ENCODE measurements at places on chromosomes 13 and 19. TPM values are rescaled to one million over a fixed set of nuclear protein-coding genes. Genes with fewer than 3 reads are reported as not detected.

- DNase-seq: no peak
These were observed 766.4 kb upstream of the KLHL1 start for GRCh38 chr13:70874636-70875035.

DNA sequence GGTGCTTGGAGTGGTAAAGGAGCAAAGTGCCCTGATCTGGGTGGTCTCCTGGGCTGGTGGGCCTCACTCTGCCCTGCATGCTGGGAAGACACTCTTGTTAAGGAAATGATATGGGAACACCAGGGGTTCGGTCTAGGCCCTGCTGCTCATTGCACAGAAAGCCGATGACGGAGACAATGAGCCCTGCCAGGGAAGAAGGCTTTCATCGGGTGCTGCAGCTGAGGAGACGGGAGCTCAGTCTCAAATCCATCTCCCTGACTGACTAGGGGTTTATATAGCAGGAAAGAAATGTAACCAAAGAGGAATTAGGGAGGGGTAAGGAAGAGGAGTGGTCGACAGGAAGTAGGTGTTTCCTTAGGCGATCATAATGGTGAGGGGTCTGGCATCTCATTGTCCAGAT lies 253.4 kb downstream of the TEX29 start:
- no peak for DNase-seq

DNA sequence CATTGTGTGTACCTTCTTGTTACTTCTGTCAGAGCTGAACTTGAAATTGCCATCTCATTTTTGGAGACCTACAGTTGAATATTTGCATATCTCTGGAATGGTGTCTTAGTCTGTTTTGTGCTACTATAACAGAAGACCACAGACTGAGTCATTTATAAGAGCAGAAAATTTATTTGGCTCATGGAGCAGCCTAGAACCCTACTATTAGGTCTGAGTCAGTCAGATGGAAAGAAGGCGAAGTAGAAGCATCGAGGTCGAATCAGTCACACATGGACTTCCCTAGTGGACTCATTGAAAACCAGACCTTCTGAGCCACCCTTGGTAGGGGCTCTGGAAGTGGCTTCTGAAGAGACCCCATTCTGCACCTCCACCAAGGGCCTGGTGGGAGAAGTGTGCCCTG lies 33.9 kb upstream of the TPT1 start:
- no peak for DNase-seq

DNA sequence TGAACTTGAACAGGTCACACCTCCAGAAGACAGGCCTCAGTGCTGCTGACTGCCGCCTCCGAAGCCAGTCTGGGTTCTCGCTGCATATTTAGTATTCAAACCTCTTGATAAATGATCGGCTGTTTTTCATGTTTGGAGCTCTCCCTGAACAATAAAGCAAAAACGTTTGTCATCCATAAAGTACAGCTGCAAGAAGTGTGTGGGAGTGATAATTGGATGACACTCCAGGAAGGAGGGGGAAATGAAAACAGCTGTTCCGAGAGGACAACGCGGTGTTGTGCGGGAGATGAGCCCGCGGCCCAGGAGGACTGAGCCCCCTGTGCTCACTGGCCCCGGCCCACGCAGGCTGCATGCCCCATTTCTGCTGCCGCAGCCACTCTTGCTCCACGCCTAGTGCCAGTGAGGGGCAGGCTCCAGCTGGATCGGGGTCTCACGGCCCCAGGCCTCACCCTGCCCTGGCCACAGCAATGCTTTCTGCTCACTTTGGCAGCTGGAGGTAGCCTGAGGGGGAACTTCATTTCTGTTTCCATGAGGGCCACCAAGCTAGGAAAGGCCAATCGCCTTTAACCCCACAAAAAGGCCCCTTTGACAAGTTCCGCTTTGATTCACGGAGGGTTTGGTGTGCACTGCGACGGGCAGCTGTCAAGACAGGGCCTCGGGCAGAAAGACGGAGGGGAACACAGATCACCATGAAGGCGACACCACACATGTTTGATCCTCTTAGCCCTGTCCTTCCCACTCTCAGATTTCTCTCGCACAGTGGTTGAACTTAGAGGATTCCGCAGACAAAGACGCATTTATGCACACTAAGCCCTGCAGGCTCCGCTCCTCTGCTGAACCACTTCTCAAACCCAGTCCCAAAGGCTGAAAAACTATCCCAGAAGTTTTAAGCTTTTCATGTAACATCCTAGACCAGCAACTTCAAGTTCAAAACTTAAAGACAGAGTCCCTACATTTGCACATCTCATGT lies 537.6 kb downstream of the EFNB2 start:
- no peak for DNase-seq

- DNase-seq: no peak
These were observed 989 bp upstream of the SACS start for GRCh38 chr13:23434491-23434890.

DNA sequence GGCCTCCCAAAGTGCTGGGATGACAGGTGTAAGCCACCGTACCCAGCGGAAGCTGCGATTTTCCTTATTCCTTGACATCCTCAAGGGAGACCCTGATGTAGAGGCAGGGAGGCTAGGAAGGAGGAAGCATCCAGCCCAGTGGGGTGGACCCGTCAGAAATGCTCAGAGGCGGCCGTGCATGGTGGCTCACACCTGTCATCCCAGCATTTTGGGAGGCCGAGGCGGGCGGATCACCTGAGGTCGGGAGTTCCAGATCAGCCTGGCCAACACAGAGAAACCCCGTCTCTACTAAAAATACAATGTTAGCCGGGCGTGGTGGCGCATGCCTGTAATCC lies 11.6 kb downstream of the GZMM start:
- no peak for DNase-seq

DNA sequence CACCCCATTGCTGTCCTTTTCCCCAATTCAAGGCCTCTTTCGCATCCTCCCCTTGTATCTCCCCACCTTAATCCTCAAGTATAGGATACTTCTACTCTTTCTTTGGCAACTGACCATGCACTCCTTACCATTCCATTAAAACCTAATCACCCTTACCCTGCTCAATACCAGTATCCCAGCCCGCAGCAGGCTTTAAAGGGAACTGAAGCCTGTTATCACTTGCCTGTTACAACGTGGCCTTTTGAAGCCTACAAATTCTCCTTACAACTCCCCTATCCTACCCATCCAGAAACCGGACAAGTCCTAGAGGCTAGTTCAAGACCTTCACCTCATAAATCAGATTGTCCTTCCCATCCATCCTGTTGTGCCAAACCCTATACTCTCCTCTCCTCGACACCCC lies 16.2 kb upstream of the OR10H1 start:
- no peak for DNase-seq

DNA sequence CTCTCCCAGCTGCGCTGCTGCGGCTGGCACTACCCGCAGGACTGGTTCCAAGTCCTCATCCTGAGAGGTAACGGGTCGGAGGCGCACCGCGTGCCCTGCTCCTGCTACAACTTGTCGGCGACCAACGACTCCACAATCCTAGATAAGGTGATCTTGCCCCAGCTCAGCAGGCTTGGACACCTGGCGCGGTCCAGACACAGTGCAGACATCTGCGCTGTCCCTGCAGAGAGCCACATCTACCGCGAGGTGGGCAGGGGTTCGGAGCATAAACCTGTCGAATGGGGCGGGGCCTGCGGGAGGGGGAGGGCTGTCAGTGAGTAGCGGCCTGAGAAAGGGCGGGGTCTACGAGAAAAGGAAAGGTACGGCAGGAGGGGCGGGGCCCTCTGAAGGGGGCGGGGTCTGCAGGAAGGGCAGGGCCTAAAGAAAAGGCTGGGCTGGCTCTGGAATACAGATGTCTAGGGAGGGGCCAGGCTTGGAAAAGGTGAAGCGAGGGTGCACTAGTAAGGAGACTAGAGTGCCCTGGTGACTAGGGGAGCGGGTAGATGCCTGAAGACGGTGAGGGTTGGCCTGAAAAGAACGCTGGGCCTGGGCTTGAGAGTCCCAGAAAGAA lies 3.6 kb downstream of the CD37 start:
- DNase-seq: no peak

- peak; percentile 76 for DNase-seq
These were observed 344.1 kb downstream of the RFC3 start for GRCh38 chr13:34161931-34162543.

- DNase-seq: no peak
These were observed 65.5 kb downstream of the TBC1D4 start for GRCh38 chr13:75416327-75417011.

DNA sequence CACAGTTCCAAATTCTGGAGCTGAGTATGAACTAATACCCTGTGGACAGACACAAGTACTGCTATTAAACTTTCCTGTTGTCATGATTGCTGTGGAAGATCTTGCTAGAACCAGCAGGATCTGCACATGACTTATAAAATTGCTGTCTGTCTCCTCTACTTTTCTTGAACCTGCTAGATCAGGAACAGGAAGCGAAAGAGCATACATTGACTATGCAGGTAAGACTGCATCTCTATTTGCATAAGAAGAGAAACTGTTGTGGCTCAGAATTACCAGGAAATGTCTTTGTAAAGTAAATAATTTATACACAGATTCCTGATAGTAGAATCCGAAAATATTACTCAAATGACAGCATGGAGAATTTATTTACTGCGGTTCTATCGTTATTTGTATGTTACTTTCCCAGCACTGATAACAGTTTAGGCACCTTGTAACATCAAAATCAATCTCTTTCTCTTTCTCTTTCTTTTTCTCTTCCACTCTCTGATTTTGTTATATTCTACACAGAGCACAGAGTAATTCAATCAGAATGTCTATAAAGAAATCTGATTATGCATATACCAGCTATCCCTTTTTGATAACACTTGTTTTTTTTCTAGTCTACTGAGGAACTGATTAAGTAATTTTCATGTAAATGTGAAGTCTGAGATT lies 226.5 kb downstream of the MYO16 start:
- no peak for DNase-seq

Gene LRRC63
- total RNA-seq: 0.29 TPM

Data from A172 (cell line).